Neural progenitor cell (in vitro differentiated cells): ENCODE measurements at places on chromosomes 11 and 22. TPM values are rescaled to one million over a fixed set of nuclear protein-coding genes. Genes with fewer than 3 reads are reported as not detected.

- peaks cover 8% of the 10 kb centered on the region for H3K4me1 ChIP-seq
- no peaks in the 10 kb centered on the region for H3K36me3 ChIP-seq
- no peaks in the 10 kb centered on the region for H3K27me3 ChIP-seq
- no peak overlapping the region for H3K4me3 ChIP-seq
- no peak overlapping the region for H3K27ac ChIP-seq
Observed at GRCh38 chr11:90737444-90738050, 514.7 kb upstream of the CHORDC1 start.

Gene SLC43A3
- total RNA-seq: 5.6 and 7.8 TPM in 2 replicates

Gene APOBEC3G
- 0.30 and 0.90 TPM in 2 replicates for total RNA-seq

Gene ALDH3B1
- 0.12 TPM in 1 of 2 replicates, not detected in the other for total RNA-seq

DNA sequence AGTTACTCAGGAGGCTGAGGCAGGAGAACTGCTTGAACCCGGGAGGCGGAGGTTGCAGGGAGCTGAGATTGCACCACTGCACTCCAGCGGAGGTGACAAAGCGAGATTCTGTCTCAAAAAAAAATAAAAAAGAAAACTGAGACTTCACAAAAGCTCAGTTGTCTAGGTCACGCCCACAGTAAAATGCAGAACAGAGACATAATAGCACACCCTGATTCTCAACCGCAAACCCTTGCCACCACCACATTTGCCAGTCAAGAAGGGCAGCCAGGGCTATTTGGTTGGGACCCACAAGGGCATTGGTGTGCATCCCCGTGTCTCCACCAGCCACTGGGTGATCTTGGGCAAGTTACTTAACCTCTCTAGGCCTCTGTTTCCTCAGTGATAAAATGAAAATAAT is 25.4 kb downstream of the CREB3L1 start:
- no peak overlapping the region for H3K4me3 ChIP-seq
- no peaks in the 10 kb centered on the region for H3K27me3 ChIP-seq
- peaks cover 5% of the 10 kb centered on the region for H3K4me1 ChIP-seq
- no peaks in the 10 kb centered on the region for H3K36me3 ChIP-seq

Gene ZNRD2
- 15.5 and 34.0 TPM in 2 replicates for total RNA-seq

DNA sequence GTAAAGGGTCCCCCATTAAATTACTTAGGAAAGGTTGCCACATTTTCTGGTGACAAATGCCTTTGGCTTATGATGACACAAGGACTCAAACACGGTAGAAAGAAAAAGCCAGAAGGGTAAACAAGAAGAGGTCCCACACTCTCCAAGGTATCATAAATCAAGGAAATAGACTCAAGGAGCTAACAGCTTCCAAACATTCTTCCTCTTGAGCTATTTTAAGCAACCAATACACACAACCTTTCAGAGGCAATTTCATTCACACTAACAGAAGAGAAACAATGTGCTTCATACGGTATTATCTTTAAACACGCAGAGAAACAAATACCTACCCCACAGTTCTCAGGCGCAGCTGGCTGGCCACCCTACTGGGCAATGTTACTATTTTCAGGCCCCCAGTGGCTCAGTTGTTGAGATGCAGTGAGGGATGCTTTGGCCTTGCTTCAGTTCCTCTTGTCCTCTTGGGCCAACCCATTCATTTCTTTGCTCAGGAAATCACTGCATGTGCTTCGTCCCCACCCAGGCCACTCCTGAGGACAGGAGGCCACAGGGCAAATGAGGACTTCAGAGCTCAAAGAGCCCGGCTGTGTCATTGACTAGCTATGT is 15.8 kb downstream of the ABTB2 start:
- no peak overlapping the region for H3K4me3 ChIP-seq
- no peaks in the 10 kb centered on the region for H3K36me3 ChIP-seq
- DNase-seq: peak; percentile 41
- no peaks in the 10 kb centered on the region for H3K27me3 ChIP-seq
